Stimulated activated CD8-positive, alpha-beta memory T cell treated with anti-CD3 and anti-CD28 coated beads, Interleukin-7, amount 100 ng/mL, for 48 hours (primary cell): ENCODE measurements at places on chromosomes 6 and 20.

DNA sequence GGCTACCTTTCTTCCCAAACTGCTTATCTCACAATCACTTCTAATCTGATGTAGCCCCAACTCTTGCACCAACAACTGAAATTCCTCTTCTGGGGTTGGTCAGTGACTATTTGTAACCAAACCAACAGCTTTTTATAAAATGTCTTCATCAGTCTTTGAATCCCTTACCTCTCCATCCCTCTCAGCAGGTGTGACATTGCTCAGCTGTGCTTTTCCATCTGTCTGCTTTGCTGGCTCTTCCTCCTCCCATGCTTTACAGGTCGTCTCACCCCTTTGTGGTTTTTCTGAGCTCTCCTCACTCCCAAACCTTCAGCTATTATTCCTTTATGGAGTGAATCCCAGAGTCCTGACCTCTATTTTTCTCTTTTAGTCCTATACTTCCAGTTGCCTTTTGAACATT is 5.9 kb downstream of the MAP7 start:
- no peak for DNase-seq

DNA sequence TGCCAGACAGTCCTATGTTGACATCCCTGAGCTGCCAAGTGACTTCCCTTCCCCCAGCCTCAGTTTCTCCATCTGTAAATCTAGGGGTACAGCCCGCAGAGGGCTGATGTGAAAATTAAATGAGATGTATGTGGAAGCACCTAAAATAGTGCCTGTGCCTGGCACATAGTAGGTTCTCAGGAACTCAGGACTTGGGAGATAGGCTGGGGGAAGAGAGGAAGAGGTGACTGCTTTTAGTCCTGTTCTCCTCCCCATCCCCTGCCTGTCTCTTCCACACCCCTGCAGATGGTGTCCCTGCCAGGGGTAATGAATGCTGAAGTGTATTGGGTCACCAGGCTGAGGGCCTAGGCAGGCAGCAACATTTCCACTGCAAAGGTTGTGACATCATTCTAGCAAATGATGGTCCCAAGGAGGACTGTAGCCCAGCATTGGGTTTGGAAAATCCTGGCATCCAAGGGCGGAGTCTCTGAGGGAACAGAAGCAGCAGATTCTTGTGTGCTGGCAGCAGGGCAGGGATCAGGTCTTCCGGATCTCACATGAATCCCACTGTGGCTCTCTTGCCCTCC is 1.8 kb downstream of the SNPH start:
- no peak for DNase-seq

- no peak for DNase-seq
These were observed 92.5 kb downstream of the CD83 start for GRCh38 chr6:14210077-14210476.

GRCh38 chr20:37803438-37804307 is 99.3 kb upstream of the VSTM2L start:
- DNase-seq = no peak

GRCh38 chr6:121321282-121321681 is 13.0 kb downstream of the TBC1D32 start:
- DNase-seq = no peak

DNA sequence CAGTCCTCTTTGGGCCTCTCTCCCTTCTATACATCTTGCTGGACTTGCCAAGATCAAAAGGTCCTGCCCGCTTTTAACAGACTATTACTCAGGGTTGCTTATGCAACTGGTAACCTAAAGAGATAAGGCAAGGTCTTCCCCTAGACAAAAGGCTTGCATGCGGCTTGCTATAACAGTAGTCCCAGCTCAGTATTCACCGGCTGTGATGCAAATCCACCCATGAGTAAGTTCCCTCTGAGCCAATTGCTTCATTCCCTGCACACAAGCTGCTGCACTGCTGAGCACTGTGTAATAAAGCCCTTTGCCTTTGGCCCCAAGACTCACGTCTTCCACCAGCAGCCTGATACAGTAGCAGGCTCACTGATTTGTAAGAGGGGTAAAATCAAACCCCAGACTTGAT is 363.8 kb downstream of the PRKN start:
- DNase-seq = no peak

- DNase-seq = no peak
These were observed 2.6 kb upstream of the TREML1 start for GRCh38 chr6:41156771-41157170.

DNA sequence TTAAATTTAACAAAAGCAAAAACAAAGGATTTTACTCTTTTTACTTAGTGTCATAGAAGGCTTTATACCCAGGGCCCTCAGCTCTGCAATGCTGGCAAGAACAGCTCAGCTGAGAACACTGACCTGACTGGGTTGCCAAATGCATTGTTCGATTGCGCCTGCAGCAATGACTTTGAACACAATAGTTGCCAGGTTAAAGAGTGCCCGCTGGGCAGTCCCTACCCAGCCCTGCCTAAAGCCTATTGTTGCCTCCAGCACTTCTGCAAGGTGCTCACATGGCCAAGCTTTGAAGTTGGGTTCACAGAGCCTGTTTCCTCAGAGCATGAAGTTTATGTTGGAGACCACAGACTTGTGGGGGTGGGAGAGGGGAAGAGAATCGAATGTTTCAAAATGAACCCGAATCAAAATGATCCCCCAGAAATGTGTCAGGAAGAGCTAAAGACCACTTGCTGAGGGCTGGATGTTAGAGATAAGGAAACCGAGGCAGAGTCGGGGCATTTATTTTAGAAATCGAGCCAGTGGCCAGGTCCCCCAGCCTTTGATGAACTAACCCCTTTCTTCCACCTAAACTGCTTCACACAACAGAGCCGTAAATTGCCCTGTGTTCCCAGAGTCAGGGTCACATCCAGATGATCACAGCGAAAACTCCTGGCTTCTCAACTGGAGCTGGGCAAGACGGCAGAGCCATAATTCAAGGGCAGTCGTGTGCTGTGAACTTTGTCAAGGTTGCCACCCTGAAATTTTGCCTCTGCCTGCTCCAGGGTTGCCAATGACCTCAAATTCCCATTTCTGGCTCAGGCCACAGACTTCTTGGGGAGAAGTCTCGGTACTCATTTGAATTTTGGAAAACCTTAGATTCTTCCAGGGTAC is 55.0 kb downstream of the FOXA2 start:
- DNase-seq = no peak

DNA sequence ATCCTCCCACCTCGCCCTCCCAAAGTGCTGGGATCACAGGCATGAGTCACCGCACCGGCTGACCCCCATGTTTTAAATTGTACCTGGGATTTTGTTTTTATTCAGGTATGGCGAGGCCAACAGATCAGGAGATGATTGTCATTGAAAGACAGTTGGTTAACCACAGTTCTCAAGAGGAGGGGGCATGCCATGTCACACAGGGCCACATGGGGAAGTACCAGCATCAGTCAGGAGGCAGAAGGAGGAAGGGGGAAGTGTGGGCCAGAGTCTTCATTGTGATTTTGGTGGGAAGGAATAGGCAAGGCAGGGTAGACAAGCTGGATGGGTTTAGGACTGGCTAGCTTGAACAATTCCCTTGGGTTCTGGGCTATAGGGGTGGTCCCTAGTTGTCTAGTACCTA is 9.9 kb upstream of the MMP9 start:
- DNase-seq = no peak

DNA sequence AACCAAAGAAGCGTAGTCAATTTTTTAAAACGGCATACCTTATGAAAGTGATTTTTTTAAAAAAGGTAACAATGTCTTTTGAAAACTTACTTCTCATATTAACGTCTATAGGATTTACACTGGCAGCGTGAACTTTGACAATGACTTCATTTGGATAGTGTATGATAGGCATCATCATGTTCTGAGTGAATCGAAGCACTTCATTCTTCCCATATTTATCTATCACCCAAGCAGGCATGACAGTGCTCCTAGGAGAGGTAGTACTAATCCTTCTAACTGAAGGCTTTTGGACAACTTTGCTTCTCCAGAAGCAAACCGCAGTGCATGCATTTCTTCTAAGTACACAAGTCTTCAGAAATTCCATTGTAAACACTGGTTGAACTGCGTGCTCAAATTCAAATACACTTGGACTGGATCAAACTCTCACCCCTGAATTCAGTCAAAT is 618 bp downstream of the RTN4IP1 start:
- DNase-seq = no peak

DNA sequence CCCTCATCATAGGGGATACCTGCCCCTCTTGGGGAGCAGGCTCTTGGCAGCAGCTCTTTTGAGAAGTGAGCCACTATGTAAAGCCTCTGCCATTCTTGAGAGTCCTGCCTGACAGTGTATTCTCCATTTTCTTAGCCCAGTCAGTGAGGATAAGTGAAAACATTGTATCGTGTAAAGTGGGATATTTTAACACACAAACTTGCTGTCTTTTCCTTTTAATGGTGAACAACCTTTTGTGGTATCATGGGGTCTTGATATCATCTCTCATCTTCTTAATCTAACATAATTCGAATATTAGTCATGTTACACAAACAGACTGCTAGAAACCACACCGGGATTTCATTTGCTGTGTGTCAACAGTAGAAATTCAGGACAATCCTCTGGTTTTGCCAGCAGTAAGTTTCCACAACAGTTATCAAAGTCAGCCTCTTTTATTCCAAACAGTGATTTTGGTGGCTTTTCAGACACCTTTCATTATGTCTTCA is 136.2 kb downstream of the HIVEP1 start:
- DNase-seq = no peak

DNA sequence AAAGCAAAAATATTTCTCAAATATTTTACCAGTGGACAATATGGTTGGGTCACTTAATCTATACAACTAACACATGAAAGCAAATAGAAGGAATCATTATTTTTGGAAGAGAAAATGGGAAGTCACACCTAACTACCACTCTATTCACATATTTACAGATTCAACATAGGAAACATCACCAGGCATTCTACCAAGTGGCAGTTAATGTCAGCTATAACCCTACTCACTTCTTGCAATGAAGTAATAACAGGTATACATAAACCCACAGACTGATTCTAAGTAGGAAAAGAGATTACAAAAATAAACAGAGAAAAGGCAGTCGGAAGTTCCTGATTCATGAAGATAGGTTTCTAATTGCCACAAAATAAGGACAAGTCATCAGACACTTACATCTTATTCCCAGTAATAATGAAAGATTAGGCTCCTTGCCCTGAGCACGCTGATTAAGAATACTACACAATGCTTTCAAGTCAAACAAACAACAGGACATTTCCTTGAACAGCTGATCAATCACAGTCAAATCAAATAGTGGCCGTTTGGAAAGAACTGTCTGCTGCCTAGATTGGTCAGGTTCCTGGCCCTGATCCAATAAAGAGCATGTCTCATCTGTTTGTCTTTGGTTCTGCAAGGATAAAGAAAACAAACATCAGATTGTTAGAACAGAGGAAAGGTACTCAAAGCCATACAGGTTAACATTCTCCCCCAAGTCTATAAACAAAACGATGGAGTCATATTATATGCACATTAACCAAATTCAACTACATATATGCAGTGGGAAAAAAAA is 79.2 kb upstream of the PLN start:
- DNase-seq = no peak

DNA sequence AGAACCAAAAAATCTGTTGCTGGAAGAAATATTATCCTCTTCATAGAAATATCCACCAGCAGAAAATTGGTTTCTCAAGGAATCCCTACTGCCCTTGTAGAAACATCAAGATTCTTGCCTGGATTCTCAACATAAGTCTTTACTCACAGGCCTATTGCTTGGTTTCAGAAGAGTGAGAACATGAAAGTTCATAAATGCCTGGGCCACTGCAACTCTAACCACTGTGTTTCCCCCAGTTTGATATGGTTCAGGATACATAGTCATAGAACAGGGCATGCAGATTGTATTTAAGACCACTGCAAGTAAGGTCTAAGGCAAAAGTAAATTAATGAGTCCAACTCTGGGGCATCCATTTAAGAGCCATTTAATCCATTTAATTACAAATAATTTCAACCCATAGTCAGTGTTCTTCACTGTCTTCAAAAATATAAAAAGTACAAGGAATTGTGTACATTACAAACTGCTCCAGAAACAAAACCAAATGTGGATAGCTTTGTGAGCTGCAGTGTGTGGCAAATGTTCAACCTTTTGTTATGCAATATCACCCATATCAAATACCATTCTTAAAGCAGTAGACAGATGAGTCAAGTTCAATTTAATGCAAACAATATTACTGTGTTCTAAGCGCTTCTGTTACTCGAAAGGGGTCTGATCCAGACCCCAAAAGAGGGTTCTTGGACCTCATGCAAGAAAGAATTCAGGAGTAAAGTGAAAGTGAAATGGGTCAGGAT is 83.3 kb downstream of the OPRM1 start:
- no peak for DNase-seq

DNA sequence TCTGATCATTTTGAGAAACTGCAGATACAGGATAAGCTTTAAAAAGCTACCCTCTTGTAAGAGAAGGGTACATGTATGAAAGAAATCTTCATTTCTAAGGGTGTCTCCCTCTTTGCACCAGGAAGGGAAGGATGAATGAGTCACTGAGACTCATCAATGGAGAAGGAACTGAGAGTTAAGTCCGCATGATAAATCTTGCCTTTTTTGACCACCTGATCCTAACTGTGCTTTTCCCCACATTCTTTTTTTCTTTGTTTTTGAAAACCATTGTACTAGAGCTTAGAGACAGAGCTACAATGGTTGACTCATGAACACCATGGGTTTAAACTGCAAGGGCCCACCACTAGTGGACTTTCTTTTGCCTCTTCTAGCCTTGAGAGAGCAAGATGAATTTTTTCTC is 353.0 kb upstream of the RGS17 start:
- DNase-seq = no peak

DNA sequence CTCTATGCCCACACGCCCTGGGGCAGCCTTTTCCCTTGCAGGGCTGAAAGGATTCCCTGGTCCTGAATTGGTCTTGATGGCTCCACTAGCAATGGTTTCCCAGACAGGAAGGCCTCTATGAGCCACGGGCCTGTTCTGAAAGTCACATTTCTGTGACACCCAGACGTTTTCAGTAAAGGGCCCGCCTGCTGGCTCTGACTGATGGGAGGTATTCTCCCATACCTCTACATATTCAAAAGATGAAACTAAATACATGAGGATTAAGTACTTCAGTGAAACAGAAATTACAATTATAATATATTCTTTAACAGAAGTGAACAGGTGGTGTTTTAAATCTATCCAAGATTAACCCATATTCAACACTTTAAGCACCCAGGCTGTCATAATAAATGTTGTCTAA is 629.8 kb downstream of the CDH26 start:
- DNase-seq = no peak

- DNase-seq = no peak
These were observed 60.7 kb upstream of the LAMA2 start for GRCh38 chr6:128822271-128822670.

DNA sequence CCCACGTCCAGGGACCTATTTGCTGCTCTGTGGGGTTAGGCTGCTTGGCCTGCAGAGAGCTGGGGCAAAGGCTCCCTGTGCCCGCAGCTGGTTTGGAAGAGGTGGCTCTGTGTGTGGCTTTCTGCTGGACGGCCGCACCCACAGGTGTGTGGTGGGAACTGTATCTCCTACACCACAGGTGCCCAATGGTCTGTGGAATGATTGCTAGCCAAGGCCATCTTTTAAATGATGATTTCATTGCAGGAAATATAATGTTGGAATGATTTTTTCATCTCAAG is 178.4 kb downstream of the DLL1 start:
- DNase-seq = no peak

GRCh38 chr6:39829331-39829730 is 37.2 kb downstream of the DAAM2 start:
- DNase-seq = no peak
